ENCODE measurements at places on chromosomes 5 and 9. TPM values are rescaled to one million over a fixed set of nuclear protein-coding genes. Genes with fewer than 3 reads are reported as not detected.

LCN15 gene
- total RNA-seq, result not detected

KCNT1 gene
- total RNA-seq, result not detected

CLIC3 gene
- 3.7 TPM for total RNA-seq

LPAR1 gene
- total RNA-seq, result 0.12 TPM

ZBTB26 gene
- total RNA-seq, result 10.9 TPM

NME5 gene
- not detected for total RNA-seq

ARHGEF37 gene
- 1.3 TPM for total RNA-seq

FAM78A gene
- total RNA-seq, result 93.5 TPM

WDR36 gene
- total RNA-seq, result 27.6 TPM

PLAC8L1 gene
- total RNA-seq, result 0.58 TPM

ZDHHC11B gene
- total RNA-seq, result 8.1 TPM

ACOT12 gene
- not detected for total RNA-seq

PCDHB10 gene
- total RNA-seq, result 0.15 TPM

SPATA31C1 gene
- not detected for total RNA-seq

IL5 gene
- not detected for total RNA-seq

BHMT2 gene
- not detected for total RNA-seq

PPP2R2B gene
- 3.9 TPM for total RNA-seq

TRIM36 gene
- total RNA-seq, result not detected

PCDHGB4 gene
- 0.19 TPM for total RNA-seq

SV2C gene
- total RNA-seq, result not detected

GFRA3 gene
- total RNA-seq, result not detected

C5orf52 gene
- total RNA-seq, result not detected

PTGR1 gene
- 0.36 TPM for total RNA-seq

GLRA1 gene
- total RNA-seq, result not detected

TAF11L10 gene
- not detected for total RNA-seq

NEUROG1 gene
- total RNA-seq, result not detected

ESM1 gene
- total RNA-seq, result 0.99 TPM

BAAT gene
- not detected for total RNA-seq

NANS gene
- total RNA-seq, result 22.1 TPM

All from CD4-positive, alpha-beta memory T cell (primary cell).